ENCODE measurements at places on chromosomes 3 and 15.

GRCh38 chr3:55571216-55571813, 84.2 kb upstream of the WNT5A start:
- DNase-seq, result no peak

DNA sequence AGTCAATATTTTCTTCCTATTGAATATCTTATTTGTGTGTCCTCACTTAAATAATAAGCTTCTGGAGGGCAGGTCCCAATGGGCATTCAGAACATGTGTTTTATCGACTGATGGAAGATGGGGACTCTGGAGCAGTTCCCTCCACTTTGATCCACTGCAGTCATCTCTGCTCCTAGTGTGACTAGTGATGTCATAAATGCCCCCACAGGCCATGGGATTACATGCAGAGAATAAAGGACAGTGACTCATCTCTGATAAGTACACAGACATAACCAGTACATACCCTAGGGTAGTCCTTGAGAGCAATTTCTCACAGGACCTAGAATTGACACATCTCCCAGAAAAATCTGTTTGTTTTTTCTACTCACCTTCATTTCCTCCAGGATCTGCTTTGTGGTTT, 49.4 kb upstream of the FMN1 start:
- no peak for DNase-seq

DNA sequence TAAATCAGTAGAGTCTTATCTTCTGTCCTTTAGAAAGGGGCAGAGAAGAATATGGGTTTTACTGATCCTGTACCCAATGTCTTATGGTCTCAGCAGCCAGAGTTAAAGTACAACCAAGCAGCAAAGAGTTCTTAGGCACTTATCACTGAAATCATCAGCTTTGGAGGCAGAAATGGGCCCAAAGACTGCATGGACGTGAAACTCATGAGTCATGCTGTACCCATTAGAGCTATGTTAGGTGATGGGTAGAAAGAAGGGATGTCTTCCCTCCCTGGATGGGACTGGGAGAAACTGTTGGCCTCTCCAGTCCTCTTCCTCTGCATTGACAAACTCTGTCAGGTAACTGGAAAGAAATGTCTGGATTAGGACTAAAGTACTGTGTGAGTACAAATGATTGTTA, 63.4 kb downstream of the EOMES start:
- DNase-seq, result no peak

- no peak for DNase-seq
Observed at GRCh38 chr3:129254536-129255230, 5.3 kb downstream of the COPG1 start.

DNA sequence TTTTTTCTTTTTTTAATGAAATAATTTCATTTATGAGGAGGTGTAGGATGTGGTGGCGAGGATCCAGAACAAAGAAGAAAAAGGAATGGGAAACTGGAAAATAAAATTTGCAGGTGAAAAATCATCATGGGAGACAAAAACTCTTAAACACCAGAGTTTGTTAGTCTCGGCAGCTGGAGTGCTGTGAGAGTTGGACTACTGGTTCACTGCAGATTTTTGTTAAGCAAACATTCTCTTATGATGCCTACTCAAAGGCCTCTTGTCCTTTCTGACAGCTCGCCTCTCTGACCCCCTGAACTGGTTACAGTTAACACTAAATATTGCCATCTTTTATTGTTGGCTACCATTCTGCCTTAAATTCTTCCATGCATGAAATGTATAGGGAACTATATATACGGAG, 152.4 kb upstream of the DPH6 start:
- DNase-seq, result no peak

DNA sequence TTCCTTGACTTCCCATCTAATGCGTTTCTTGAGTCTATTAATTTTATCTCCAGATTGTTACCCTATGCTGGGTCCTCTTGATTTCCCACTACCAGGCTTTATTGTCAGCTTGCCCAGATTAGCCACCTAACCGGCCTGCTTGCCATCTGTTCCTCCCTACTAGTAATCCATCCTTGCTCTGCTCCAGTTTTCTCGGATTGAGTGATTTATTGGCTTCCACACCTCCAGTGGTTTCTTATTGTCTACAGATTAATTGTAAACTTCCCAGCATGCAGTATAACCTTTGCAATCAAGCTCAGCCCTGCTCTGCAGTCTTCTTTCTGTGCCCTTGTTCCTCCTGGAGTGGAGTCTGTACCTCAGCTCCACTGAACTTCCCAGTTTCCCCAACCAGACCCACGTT, 63.4 kb downstream of the ARHGEF26 start:
- DNase-seq, result peak; percentile 97

DNA sequence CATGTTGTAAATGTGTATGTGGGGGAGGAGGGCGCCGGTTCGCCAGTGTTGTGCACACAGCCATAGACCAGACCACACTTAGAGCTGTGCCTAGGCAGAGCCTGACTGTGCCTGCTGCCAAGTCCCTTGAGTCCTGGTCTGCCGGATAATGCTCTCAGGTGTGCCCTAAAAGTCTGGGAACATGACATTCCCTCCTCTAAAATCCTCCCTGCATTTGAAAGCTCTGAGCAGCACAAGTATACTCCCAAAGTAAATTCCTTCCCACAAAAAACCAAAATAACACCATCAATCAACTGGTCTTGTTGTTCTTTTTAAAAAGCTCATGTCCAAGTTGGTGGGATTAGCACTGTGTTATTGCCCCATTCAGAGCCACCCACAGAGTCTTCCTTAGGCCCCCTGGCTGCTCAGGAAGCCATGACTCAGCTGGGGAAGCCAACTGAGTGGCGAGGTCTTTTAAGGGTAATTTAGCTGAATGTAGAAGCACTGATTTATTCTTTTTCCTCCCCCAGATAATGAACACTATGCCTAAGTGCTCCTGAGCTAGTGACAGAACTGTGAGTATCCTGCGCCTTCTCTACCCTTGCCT, 147.8 kb upstream of the MCTP2 start:
- no peak for DNase-seq

- no peak for DNase-seq
Observed at GRCh38 chr15:45023659-45024225, 747 bp downstream of the SORD start.

DNA sequence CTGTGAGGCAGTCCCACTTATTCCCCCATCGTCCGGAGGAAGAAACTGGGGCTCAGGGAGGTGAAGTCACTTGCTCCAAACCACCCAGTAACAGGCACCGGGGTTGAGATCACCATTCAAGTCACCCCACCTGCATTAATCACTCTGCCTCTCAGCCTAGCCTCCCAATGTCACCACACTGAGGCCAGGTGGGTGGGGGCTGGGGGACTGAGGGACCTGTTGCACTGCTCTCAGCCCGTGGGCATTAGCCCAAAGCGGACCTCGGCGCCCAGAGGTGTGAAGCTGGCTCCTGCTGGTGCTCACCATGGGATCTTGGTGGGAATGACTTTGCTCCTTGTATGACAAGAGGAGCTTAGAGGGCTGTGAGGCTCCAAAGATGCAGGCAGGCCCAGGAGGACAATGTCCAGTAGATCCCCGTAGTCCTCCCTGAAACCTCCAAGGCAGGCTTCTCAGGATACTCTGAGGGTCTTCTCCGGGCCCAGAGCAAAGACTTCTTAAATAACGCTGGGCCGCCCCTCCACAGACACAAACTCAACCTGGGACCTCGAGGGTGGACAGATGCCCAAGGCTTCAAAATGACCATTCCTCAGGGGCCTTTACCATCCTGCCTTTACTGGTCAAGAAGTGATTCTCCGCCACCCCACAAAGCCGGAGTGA, 1.7 kb downstream of the NT5DC2 start:
- DNase-seq, result no peak

GRCh38 chr3:28916713-28917499, 364.0 kb upstream of the RBMS3 start:
- peak; percentile 34 for DNase-seq

DNA sequence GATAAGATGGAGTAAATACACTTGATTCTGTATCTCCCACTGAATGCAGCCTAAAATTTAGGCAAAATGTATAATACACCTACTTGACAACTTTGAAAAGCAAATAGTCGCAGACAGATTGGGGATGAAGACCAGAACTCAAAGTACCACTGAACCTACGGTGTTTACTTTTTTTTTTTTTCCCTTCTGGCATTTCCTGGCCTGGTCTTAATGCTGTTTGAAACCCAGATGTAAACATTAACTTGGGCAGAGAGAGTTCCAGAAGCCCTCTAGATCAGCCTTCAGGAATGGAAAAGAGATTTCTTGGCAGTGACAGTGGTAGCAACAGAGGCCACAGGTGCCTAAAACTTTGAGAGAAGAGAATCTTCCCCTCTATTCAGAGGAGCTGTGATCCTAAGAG, 27.8 kb downstream of the ALPK3 start:
- no peak for DNase-seq

GRCh38 chr3:41041462-41041861, 157.8 kb upstream of the CTNNB1 start:
- no peak for DNase-seq

GRCh38 chr3:72275331-72275751, 490.4 kb upstream of the PROK2 start:
- DNase-seq, result no peak

GRCh38 chr15:88250826-88251225, 5.7 kb downstream of the NTRK3 start:
- peak; percentile 68 for DNase-seq

DNA sequence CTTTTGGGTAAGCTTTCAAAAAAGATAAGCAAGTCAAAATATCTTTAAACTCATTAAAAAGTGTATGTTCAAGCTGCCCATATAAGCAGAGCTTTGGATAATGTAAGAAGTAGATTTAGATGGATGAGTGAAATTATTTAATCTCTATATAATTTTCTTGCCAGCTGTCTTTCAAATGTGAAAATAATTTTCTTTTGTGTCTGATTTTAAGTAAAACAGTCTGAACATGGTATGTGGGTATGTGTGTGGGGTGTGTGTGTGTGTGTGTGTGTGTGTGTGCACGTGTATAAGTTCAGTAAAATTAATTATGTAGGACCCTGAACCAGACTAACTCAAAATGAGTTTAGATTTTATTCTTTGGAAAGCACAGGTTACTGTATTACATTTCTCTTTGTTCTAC, 155.2 kb upstream of the CGNL1 start:
- DNase-seq, result peak; percentile 58

DNA sequence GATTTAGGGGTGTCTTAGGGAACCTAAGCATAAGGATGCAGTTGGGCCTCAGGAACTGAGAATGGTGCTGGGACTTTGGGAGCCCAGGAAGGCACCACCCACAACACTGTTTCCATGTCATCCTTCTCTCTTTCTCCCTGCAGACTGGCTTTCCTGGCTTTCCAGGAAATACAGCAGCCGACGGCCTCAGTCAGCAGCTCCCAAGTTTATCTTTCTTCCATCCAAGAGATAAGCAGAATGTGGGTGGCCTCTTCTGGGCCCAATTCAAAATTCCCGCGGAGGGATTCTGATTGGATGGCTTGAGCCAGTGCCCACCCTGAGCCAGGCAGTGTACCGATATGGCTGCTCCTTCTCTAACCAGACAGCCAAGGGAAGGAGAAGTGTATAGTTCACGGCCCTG, 4.5 kb upstream of the CLN6 start:
- no peak for DNase-seq

DNA sequence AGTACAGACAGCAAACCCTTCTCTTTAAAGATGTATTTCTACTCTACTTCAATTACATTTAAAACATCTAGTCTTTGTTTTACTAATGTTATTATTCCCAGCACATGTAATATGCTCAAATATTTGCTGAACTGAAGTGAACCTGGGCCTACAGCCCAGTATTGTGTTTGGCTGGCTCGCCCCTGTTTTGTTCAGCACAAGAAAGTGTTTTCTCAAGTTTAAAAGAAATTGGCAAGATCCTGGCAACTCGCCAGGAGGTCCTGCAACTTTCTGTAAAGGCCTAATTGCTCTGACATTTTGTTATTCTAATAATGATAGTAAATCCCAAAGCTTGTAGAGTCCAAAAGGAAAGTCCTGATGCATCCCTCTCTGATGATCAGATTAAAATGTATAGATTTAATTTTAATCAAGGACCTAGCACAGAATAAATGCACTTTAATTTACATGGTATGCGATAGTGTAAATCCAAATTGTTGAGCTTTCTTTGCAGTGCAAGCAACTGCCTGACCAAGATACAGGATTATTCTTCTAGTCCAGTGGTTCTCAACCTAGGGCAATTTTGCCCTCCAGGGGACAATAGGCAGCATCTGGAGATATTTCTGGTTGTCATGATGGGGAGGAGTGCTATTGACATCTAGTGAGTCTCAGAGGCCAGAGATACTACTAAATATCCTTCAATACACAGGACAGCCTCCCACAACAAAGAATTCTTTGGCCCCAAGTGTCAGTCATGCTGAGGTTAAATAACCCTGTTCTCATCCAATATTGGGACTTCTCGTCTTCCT, 35.7 kb upstream of the TMOD3 start:
- no peak for DNase-seq

GRCh38 chr3:84601303-84601702, 357.5 kb upstream of the CADM2 start:
- peak; percentile 82 for DNase-seq

GRCh38 chr15:50675535-50676144, 11.0 kb downstream of the TRPM7 start:
- DNase-seq, result no peak

DNA sequence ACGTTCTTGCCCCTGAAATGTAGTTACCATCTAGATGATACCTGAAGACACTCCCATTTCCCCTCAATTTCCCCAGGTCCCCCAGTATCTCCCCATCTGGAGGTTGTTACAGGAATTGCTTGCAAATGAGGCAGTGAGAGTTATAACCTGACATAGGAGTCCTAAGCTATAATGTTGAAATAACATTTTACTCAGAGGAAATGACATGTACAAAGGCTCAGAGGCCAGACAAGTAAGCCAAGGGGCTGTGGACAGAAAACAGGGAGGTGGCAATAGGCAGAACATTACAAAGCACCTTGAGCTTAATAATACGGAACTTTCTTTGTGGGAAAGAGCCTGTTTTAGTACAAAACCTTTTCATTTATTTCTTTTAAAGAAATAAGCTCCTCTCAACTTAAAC, 171.9 kb downstream of the FRMD5 start:
- no peak for DNase-seq

- no peak for DNase-seq
Observed at GRCh38 chr3:55166576-55167555, 239.0 kb upstream of the LRTM1 start.

Measured in NCI-H524 treated with DMSO at 0.1 percent for 48 hours (cell line).